Thymus (tissue), 14 donors: ENCODE measurements at places on chromosomes 4 and X. TPM values are rescaled to one million over a fixed set of nuclear protein-coding genes. Genes with fewer than 3 reads are reported as not detected.

The SRPX gene
- 11.1 TPM for total RNA-seq

The TMPRSS11F gene
- total RNA-seq: 0.09 TPM

The MMRN1 gene
- total RNA-seq: 5.3 TPM

The GRPR gene
- total RNA-seq: 0.05 TPM

The NLRP2B gene
- not detected for total RNA-seq

The CD38 gene
- 47.6 TPM for total RNA-seq

The HAND2 gene
- 1.4 TPM for total RNA-seq
